Cerebellar cortex (tissue), 1 donor: ENCODE measurements at places on chromosomes 12 and 14.
A peak's percentile ranks its signal among the peaks of the same experiment; 100 is the strongest.

DNA sequence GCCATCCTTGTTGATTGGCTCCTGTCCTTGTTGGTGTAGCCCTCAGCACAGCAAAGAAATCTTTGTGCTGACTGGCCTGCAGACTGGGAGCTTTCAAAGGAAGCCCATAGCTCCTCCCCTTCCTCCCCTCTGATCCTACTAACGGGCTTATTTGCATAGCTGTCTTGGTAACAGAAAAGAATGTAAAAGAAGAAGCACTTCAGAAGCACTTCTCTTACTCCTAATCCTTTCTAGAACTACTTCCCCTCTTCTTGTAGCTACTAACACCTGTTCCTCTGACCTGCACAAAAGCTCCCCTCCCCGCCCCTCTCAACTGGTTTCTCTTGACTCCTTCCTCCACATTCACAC lies 14.3 kb upstream of the RIC8B start:
- no peak for DNase-seq

GRCh38 chr14:59069163-59069854 lies 119.2 kb upstream of the DAAM1 start:
- DNase-seq: no peak

DNA sequence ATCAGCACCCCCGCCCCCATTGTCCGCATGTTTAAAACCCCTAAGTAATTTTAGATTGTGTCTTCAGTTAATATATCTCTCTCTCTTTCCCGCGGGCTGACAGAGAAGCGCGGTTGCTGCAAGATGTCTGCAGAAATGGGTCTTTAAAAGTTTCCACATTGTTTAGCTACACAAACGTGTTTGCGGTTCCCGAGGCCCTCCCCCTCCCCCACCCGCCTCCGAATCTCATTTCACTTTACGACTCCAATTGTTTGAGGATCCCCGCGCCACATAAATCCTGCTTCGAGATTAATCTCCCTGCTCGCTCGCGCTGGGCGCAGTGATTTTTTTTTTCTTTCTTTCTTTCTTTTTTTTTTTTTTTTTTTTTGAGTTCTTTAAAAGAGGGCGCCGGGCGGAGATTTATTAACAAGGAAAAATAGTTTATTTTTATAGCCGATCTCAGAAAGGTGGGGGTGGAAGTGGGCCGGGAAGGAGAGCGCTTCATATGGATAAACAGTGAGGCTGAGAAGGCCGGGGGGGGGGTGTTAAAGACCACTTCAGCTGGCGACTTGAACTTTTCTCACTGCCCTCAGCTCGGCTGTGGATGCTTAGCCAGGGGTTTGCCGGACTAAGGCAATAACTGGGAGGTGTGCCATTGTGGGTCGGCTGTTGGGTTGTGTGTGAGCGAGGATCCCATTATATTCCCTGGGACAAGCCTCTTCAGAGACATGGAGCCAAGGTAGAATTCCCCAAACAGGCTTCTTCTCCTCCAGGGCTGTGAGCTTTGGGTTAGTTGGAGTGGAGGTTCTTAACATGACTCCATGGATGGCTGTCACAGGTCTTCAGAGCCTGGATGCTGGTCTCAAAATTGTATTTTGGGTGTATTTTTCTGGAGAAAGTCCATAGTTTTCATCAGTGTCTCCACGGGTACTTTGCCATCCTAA lies 39.7 kb upstream of the TBX5 start:
- no peak for DNase-seq

DNA sequence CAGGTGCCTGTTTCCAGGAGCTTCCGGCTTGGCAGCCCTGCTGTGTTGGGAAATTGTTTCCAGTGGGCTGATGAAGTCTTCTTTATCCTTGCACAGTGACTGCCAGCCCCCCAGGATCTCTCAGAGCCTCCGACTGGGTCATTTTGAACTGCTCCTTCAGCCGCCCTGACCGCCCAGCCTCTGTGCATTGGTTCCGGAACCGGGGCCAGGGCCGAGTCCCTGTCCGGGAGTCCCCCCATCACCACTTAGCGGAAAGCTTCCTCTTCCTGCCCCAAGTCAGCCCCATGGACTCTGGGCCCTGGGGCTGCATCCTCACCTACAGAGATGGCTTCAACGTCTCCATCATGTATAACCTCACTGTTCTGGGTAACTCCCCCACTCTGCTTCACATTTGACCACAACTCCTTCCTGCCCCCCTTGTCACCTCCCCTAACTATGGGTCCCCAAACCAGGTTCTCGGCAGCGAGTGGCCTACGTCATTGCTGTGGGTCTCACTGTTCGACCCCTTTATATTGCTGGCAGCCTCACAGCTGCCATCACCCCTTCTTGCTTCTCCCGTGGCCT lies 2.3 kb downstream of the LAG3 start:
- no peak for DNase-seq

DNA sequence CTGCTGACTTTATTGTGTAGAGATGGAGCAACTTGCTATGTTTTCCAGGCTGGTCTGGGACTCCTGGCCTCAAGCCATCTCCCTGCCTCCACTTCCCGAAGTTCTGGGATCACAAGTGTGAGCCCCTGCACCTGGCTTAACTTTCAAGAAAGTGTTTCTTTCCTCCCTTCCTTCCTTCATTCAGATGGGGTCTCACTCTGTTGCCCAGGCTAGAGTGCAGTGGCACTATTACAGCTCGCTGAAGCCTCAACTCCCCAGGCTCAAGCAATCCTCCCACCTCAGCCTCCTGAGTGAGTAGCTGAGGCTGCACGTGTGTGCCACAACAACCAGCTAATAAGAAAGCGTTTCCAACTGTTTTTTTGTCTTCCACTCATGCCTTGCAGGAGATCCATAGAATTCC lies 185.6 kb upstream of the AMIGO2 start:
- DNase-seq: no peak

GRCh38 chr12:94674835-94675234 lies 24.5 kb upstream of the TMCC3 start:
- no peak for DNase-seq

DNA sequence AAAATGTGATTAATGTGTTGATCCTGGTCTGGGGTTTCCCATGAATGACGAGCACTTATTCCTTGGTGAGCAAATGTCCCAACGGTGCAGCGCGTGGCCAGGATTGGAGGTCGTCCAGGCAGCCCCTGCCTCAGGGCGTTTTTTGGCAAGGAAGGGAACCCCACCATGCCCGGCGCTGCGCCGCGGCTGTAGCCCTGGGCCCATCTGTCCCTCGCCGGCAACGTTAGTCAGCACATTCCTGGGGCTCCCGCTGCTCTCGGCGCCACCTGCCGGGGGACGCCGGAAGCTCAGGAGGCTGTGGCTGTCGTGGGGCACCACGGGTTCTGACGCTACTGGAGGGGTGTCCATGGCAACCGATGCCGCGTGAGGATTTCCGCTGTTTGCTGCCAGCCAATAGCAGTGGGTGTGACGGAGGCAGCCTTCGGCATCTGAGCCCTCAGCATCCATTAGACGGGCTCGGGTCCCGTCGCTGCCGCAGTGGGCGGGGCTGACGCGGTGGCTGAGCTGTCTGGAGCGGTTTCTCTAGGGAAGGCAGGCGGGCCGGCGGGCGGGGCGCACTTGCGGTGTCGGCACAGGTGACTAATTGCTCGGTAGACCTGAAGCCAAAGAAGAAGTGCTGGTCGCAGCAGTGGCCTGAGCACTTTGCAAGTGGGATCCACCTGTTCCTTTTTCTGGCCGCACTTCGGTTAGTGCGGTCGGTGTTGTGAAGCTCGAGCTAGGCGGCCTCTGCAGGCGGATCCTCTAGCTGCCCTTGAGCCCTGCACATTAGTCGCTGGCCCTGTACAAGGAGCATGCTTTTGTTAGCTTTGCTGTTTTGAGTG lies 29.5 kb downstream of the RAB35 start:
- DNase-seq: peak; percentile 99
